ENCODE measurements at places on chromosomes 4 and X.

DNA sequence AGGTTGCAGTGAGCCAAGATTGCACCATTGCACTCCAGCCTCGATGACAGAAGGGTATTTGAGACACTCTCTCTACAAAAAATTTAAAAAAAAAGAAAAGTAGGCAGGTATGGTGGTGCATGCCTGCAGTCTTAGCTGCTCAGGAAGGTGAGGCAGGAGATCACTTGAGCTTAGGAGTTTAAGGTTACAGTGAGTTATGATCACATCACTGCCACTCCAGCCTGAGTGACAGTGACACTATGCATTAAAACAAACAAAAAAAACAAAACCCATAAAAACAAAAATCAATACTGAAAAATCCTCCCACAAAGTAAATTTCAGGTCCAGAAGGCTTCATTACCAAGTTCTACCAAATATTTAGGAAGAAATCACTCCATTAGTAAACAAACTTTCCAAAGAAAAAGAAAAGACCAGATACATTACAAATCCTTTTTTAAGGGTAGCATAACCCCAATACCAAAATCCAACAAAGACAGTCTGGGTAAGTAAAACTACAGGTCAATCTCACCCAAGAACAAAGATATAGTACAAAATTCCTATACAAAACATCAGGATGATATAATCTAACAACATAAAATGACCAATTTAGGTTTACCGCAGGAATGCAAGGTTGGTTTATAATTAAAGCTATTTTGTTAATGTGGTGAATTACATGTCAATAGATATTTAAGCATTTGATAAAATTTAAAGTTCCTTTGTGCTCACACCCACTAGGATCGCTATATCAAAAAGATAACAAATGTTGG, 11.7 kb downstream of the NELFA start:
- DNase-seq = no peak

GRCh38 chr4:136395212-136395722, 1137.0 kb downstream of the PCDH18 start:
- no peak for DNase-seq

DNA sequence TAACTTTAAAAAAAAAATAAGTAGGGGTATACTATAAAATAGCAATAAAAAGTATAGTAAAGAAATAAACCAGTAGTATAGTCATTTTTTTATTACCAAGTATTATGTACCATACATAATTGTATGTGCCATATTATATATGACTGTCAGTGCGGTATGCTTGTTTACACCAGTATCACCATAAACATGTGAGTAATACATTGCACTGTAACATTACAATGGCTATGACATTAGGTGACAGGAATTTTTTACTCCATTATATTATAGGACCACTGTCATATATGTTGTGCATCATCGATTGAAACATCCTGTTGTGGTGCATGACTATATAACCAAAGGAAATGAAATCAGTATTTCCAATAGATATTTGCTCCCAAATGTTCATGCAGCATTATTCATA, 176.9 kb upstream of the ARHGAP24 start:
- peak; percentile 1 for DNase-seq

- DNase-seq = no peak
Observed at GRCh38 chrX:22329783-22330182, 57.1 kb downstream of the CBLL2 start.

GRCh38 chr4:158234671-158235070, 24.4 kb downstream of the TMEM144 start:
- no peak for DNase-seq

GRCh38 chrX:38225093-38225492, 4.4 kb upstream of the SRPX start:
- peak; percentile 65 for DNase-seq

GRCh38 chrX:39258331-39258730, 457.1 kb downstream of the MID1IP1 start:
- DNase-seq = no peak

GRCh38 chrX:105297041-105297440, 76.5 kb upstream of the TEX13A start:
- no peak for DNase-seq

- no peak for DNase-seq
Observed at GRCh38 chrX:140273921-140274320, 230.9 kb downstream of the SOX3 start.

- DNase-seq = no peak
Observed at GRCh38 chr4:179762840-179763239, 2320.6 kb upstream of the AGA start.

DNA sequence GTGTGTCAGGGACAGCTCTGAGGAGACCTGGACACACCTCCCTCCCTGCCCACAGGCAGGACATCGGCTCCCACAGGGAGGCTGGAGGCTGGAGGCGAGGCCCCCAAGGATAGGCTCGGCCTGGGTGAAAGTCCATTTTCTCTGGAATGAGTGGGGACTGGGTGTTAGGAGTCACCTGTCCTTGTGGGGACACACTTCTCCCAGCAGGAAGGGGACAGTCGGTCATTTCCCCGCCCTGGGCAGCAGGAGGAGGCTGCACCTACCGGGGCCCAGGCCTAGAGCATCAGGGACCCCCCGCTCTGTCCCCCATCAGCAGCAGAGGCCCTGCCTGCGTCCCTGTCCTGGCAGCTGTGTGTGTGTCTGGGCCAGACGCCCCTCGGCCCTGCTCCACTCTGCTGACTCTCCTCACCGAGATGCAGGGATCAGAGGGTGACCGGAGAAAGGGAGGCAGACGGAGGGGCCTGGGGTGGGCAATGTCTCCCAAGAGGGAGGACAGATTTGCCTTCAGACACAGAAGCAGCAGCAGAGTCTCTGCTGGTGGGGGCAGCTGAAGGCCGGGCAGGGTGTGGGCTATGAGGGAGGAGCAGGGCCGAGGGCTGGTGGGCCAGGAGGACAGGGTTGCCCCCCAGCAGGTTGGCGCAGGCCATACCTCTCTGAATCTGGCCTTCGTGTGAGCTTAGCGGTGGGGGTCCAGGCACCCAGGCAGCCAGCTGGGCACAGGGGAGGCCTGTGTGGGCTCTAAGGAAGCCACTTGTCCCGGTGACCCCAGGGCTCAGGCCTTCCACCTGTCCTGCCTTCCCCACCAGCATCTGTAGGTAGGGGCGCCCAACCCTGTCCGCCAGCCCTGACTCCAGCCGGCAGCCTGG, 125.7 kb upstream of the NKX1-1 start:
- no peak for DNase-seq

DNA sequence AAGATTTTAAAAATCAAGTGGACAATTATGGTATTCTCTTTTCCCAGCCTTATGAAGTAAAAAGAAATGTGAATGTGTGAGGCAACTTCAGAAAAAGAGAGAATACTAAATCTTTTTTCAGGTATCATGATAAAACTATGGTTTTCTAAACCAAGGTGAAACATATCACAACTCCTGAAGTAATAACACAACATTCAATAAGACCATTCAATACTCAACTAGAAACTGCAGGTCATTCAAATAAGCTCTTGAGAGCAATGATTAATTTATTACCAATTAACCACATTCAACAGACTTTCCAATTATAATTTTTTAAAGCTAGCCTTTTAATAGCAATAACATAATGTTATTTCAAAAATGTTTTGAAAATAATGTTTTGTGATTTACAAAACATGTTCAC, 35.8 kb downstream of the SLC10A7 start:
- DNase-seq = no peak

DNA sequence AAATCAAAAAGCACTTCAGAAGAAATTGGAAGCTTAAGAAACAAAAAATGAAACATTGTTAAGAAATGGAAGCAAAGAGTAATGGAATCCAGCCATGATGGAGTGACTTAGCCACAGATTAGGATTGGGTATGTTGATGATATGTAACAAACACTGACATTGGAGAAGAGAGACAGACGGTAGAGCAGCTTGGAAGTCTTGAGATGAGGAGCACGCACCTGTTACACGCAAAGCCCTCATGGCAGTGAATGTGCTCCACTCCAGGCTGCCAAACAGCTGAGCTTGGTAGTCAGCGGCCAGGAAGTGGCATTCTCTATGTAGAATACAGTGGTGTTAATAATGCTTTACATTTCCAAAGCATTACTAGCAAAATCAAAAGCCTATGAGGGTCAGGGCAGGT, 56.9 kb upstream of the GPRIN3 start:
- DNase-seq = no peak

- DNase-seq = no peak
Observed at GRCh38 chr4:57355101-57355665, 245.0 kb upstream of the IGFBP7 start.

GRCh38 chrX:104712515-104712914, 146.5 kb downstream of the IL1RAPL2 start:
- peak; percentile 6 for DNase-seq

DNA sequence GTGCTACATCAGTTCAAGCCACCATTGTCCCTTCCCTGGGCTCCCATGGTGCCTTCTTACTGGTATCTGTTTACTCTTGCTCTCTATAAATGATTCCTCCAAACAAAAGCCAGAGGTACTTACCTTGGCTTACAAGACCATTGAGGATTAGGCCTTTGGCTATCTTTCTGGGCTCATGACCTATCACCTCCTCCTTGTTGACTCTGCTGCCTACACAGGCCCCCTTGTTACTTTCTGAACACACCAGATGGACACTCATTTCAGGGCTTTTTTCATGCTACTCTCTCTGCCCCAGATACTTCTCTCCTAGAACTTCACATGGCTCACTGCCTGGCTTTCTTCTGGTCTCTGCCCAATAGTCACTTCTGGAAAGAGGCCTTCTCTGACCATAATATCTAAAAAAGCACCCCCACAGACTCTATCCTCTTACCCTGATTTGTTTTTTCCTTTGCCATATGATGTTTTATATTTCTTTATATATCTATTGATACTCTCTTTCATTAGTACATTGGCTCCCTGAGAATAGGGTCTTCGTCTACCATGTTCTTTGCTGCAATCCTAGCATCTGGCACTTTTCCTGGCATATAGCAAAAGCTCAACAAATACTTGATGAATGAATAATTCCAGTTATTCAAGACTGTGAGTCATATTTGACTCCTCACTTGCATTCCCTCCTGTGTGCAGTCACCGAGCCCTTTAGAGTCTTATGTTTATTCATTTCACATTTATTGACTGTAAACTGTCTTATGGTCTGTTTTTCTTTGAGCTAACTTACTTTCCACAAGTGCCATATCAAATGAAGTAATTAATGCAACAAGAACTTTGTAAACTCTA, 27.1 kb upstream of the TAPT1 start:
- DNase-seq = peak; percentile 59

- DNase-seq = peak; percentile 52
Observed at GRCh38 chr4:129092631-129093190, 628 bp downstream of the SCLT1 start.

- DNase-seq = no peak
Observed at GRCh38 chr4:173235050-173235449, 66.4 kb downstream of the GALNT7 start.

DNA sequence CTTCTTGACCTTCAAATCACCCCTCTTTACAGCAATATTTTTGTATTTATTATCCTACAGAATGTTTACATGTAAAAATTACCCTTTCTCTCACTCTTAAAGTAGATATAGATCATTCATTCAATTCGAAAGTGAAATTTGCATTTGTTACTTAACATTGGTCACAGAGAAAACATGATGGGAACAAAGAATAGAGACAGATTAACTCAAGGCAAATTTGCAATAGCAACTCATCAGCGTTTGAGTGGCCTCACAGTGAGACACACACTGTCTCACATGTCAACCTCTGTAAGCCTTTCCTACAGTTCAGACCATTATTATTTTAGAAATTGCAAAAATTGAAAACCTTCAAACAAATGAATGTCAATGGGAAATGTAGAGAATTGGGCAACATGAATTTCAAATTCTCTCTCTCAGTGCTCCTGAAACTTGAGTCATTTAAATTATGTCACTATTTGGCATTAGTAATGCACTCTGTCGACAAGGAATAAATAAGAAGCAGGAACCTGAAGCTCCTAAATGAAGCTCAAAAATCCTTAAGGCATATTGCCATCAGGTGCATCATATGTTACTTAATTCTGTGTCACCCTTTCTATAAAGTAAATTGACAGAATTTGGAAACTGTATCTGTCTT, 148.3 kb upstream of the ANXA10 start:
- no peak for DNase-seq

GRCh38 chr4:24922416-24922815, 9.6 kb upstream of the CCDC149 start:
- no peak for DNase-seq

DNA sequence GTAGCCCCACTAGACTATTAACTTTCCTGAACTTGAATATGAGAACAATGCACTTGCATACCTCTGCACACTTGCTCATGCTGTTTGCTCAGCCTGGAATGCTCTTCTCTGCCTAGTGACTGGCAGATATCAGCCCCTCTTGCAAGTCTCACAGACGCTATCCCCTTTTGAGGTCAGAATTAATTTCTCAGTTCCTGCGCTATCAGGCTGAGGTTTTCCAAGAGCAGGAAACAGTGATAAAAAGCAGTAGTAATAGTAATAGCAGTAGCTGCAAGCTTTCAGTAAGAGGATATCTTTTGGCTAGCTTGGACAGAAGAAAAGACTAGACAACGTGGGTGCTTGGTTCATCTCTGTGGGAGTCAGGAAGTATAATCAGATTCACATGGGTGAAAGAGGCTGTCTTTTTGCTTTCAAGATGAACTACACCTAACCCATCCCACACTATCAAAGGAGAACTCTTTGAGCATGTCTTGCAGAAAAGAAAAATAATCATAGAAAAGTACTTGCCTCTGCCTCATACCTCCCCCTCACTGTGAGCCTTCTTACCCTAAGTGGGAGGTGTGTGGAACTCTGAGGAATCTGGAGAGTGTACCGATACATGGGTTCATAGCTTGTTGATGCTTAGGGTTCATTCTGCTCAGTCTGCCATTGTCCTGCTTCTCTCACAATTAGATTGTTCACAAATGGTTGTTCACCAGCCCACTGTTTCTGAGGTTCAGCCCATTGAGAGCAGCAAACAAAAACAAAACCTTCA, 11.3 kb upstream of the DRP2 start:
- DNase-seq = no peak

- DNase-seq = no peak
Observed at GRCh38 chr4:77204621-77205020, 47.6 kb downstream of the CCNG2 start.

GRCh38 chr4:56662782-56663468, 18.2 kb downstream of the HOPX start:
- DNase-seq = no peak

GRCh38 chrX:50442426-50443116, 28.1 kb downstream of the DGKK start:
- DNase-seq = no peak

GRCh38 chrX:47093248-47093647, 15.0 kb downstream of the RGN start:
- DNase-seq = peak; percentile 22

GRCh38 chrX:148913971-148914370, 413.6 kb downstream of the AFF2 start:
- peak; percentile 2 for DNase-seq

- DNase-seq = no peak
Observed at GRCh38 chr4:33746979-33747378, 2497.3 kb downstream of the ARAP2 start.

- DNase-seq = peak; percentile 37
Observed at GRCh38 chrX:102672856-102673255, 21.6 kb downstream of the GPRASP1 start.

Measured in mesenchymal stem cell (in vitro differentiated cells and primary cell).